ENCODE measurements at places on chromosomes 4 and X.

DNA sequence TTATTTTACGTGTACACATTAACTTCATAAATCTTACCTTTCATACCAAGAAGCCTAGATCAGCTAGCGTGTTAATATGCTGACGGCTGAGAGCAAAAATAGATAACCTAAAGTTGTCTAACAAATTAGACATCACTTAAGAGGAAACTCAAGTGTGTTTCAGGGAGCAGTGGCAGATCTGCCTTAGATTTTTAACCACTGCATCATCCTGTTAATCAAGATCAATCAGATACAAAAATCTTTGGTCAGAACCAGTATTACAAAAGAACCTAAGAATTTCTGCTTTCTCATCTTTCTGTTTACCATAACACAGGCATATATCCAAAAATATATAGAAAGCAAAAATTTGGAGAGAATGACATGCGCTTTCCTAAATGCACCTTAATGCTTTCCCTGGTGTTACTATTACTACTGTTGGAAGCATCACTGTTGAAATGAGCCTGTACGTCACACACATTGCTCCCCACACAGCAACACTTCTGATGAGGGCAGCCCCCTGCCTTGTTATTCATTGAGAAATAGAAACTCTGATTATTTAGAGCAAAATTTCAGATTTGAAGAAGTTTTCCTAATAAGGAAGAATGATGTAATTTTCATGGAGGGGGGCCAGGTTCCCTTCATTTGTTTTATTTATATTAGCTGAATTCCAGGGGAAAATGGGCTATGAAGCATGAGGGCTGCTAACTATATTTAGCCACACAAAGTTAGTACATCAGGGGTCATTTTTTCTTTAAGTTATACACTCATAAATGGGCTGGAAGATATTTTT lies 152.3 kb downstream of the CBR4 start:
- no peak for DNase-seq

DNA sequence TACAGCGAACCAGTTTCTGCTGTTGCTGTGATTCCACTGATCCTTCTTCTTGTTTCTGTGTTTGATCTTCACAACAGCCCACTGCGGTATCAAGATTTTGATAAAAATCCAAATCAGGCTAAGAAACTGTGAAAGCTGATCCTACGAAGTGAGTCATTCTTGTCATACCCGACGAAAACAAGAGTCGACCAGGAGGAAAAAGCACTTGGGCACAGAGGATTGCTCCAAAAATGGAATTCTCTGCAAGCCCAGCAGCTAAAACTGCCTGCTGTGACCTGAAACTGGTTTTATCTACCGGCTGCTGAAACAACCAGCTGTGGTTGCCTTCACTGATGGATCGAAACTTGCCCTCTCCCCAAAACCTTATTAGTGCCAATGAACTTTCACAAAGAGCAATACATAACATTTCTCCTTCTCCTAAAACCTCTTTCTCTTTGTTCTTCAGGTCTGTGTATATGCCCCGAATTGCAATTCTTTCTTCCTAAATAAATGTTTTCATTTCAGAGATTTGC lies 607.0 kb upstream of the PRKX start:
- no peak for DNase-seq

DNA sequence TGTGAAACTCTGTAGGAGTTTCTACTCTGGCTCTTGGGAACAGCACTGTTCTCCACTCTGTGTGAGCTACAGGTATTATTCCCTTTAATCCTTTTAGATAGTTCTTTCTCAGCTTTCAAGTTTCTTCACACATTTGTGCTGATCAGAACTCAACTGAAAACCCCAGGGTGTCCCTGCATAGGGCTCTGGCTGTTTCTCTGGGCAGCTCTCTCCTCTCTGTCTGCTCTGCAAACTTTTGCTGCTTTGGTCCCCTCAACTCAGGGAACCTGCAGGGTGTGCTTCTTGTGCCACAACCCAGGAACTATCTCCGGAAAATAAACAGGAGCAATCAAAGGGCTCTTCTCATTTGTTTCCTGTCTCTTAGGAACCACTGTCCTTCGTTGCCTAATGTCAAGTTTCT lies 196.6 kb upstream of the GABRA2 start:
- DNase-seq, result no peak

DNA sequence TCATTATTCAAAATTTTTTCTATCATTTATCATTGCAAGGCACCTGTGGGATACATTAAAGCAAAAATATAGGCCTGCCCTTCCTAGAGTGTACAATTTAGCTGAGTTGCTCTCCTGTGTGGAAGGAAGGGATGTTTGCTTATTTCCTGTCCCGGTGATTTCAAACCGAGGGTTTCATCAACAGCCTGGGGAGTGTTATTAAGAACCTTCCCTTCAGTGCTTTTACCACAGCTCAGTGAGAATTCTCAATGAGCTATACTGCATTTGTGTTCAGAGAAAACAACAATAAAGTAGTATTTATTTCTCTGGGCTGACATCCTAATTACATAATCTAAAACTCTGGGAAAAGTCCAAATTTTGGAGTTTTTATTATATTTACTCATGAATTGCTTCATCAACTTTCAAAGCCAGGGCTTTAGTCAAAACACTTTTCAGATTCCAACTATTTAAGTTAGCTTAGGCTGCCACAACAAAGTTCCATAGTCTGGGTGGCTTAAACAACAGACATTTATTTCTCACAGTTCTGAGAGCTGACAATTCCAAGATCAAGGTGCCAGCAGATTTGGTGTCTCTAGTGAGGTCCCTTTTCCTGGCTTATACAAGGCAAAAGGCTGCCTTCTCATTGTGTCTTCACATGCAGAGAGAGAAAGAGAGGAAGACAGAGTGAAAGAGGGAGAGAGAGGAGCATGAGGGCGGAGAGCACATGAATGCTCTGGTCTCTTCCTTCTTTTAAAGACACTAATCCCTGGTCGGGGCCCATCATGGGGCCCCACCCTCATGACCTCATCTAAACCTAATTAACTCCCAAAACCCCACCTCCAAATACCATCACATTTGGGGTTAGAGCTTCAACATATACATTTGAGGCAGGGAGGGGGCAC lies 62.6 kb downstream of the MMRN1 start:
- DNase-seq, result no peak

GRCh38 chr4:180541678-180542077 lies 1701.5 kb upstream of the TENM3 start:
- DNase-seq, result no peak

DNA sequence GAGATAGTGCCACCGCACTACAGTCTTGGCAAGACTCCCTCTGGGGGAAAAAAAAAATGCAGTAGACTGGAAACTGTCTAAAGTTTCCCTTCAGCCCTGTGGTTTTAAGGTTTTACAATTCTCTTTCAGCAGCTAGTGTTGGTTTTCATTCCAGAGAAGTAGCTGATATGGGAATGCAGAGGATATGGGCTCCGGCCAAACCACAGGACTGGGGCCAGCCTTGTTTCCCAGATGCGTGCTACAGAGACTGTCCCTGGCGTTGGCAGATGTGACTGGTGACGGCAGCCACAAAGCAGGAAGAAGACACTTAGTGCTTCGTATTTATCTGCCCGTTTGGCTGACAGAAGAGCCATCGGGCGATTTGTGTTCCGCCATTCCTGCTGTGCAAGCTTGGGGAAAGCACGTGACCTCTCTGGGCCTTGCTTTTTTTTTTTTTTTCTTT lies 43.2 kb downstream of the ZBTB49 start:
- no peak for DNase-seq

DNA sequence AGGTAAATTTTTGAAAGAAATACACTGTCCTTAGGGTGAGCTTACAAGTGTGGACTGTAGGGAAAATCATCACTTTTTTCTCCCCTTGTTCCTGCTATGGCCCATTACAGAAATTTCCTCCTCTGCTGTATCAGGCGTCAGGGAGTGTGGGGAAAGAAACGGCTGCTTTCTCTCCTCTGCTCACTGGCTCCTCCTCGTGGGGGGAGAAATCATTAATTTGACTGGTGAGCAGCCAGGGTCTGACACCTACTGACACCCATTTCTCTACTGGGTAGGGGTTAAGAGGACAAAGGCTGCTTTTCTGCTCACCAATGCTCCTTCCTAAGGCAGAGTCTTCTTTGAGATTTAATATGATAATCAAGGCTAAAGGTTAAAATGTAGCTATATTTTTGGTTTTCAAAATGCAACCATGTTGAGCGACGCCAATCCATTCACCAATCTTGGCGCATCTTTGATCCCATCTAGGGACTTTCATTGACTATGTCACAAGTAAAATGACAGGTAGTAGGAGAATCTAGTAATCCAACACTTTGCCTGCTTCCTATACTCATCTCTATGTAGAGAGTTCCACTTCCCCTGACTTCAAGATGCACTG lies 25.1 kb downstream of the SETD7 start:
- DNase-seq, result peak; percentile 23
